ENCODE measurements at places on chromosomes 1 and 21. TPM values are rescaled to one million over a fixed set of nuclear protein-coding genes. Genes with fewer than 3 reads are reported as not detected.

- H3K4me3 ChIP-seq: no peak overlapping the region
- H3K4me1 ChIP-seq: no peaks in the 10 kb centered on the region
- DNase-seq: peak; percentile 3
- no peak overlapping the region for H3K27ac ChIP-seq
- no peaks in the 10 kb centered on the region for H3K36me3 ChIP-seq
Measured at GRCh38 chr1:9459816-9460407, 79.4 kb upstream of the SLC25A33 start.

GRCh38 chr1:168801032-168801745 is 72.2 kb upstream of the DPT start:
- H3K27ac ChIP-seq: no peak overlapping the region
- no peak overlapping the region for H3K4me3 ChIP-seq
- H3K27me3 ChIP-seq: no peaks in the 10 kb centered on the region

The MYOC gene
- 7.0 TPM for polyA plus RNA-seq

DNA sequence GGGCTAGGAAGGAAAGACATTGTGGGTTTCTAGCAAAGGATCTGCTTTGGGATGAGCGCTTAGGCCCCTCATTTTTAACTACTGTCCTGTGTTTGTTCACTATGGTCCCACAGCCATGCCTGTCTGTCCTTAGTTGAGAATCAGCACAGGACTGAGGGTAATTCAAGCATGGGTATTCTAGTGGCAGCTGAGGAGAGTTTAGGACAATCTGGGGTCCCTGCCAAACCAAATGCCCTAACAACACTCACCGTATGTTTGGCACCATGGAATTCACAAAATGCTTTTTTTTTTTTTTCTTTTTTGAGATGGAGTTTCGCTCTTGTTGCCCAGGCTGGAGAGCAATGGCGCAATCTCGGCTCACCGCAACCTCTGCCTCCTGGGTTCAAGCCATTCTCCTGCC is 10.4 kb downstream of the ARHGEF11 start:
- no peaks in the 10 kb centered on the region for H3K4me1 ChIP-seq
- no peak for DNase-seq
- no peak overlapping the region for H3K4me3 ChIP-seq
- H3K36me3 ChIP-seq: no peaks in the 10 kb centered on the region
- H3K27me3 ChIP-seq: no peaks in the 10 kb centered on the region
- H3K27ac ChIP-seq: no peak overlapping the region

The IGSF9 gene
- 15.8 TPM for polyA plus RNA-seq

DNA sequence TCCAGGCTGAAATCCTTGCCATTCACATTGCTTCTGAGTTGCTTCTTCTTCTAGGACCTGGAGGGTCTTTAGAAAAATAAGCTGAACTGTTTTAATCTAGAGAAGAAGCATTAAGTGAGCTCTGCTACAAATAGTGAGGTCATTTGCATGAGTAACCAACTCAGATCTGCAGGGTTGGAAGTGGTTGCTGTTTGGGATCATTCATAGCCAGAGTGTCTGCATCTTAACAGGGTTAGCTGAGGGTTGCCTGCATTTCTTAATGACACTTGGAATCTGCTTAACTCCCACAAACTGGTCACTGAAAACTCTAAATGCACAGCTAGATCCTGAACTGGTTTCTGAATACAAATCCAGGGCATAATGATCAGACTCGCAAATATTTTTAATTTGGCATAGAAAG is 9.9 kb downstream of the CNIH3 start:
- peaks cover 7% of the 10 kb centered on the region for H3K27me3 ChIP-seq
- H3K27ac ChIP-seq: no peak overlapping the region
- no peaks in the 10 kb centered on the region for H3K4me1 ChIP-seq
- H3K4me3 ChIP-seq: no peak overlapping the region
- H3K36me3 ChIP-seq: no peaks in the 10 kb centered on the region

GRCh38 chr1:194515916-194516315 is 1329.5 kb upstream of the B3GALT2 start:
- no peak for DNase-seq
- H3K27ac ChIP-seq: no peak overlapping the region
- H3K4me3 ChIP-seq: no peak overlapping the region
- no peaks in the 10 kb centered on the region for H3K4me1 ChIP-seq
- no peaks in the 10 kb centered on the region for H3K36me3 ChIP-seq
